ENCODE measurements at places on chromosomes 3 and 15.

GRCh38 chr15:85725564-85725963, 69.2 kb downstream of the KLHL25 start:
- DNase-seq: no peak

GRCh38 chr3:177062052-177062732, 135.1 kb downstream of the TBL1XR1 start:
- DNase-seq: no peak

GRCh38 chr15:27826411-27826810, 272.7 kb downstream of the OCA2 start:
- DNase-seq: no peak

DNA sequence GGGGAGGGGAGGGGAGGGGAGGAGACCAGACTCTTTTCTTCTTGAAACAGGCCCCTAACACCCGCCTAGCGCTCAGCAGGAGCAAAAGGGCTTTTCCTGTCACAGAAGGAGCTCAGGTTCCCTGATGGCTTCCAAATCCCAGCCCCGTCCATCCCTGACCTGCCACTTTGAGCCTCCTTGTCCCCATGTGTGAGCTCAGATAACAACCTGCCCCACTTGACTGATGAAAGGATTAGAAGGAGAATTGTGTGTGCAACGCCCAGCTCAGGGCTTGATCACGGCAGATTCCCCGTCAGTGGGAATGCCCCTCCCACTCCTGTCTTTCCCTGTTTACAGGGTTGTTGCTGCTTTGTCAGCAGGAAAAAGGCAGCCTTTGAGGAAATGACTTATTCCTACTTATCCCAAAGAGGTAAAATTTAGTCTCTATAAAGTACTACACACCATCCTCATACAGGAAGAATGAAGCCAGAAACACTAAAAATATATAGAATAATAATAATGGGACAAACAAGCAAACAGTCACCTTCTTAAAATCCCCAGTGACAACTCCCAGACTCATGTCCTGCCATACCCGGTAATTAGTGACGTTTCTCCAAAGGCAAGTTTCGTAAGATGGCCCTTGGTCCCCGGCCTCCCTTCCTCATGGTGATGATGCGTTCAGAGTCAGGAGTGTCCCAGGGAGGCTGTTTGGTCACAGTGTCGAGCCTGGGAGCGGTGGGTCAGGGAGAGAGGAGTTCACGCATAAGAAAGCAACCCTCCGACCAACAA, 6.1 kb upstream of the LRRC15 start:
- no peak for DNase-seq

DNA sequence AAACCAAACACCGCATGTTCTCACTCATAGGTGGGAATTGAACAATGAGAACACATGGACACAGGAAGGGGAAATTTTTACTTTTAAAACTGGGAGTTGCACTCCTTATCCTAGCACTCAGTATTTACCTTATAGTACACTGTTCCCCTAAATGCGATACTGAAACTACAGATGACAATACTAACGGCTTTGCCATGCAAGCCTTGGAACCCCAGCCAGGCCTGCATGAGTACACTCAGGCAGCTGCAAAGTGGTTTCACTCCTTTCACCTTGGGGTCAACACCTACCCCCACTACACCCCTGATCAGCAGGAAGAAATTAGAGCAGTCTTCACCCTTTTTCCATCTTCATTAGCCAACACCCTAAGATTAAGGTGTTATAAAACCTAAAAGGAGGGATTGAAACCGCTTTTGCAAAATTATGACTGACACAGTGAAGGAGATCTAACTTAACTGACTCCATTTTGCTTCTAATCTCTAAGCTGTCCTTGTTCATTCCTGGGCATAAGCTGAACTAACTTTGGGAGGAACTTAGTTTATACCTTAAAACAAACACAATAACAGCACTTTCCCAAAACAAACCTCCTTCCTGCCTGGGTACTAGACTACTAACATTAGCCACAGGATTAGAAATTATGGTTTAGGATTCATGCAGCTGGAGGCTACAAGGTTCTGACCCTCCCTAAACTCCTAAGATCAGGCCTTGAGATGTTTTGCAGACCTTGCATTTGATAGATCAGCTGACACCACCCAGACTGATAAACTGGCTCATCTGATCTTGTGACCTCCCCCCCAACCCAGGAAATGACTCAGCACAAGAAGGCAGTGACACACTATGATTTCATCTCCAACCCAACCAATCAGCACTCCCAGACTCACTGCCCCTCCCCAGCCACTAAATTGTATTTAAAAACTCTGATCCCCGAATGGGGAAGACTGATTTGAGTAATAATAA, 452.1 kb upstream of the PPP2R3A start:
- no peak for DNase-seq

- no peak for DNase-seq
Measured at GRCh38 chr3:29827756-29828155, 546.9 kb downstream of the RBMS3 start.

GRCh38 chr3:136630915-136631314, 121.3 kb downstream of the STAG1 start:
- DNase-seq: no peak

- DNase-seq: no peak
Measured at GRCh38 chr3:33490641-33491241, 50.5 kb upstream of the UBP1 start.

- DNase-seq: no peak
Measured at GRCh38 chr3:193710286-193711165, 117.5 kb downstream of the OPA1 start.

DNA sequence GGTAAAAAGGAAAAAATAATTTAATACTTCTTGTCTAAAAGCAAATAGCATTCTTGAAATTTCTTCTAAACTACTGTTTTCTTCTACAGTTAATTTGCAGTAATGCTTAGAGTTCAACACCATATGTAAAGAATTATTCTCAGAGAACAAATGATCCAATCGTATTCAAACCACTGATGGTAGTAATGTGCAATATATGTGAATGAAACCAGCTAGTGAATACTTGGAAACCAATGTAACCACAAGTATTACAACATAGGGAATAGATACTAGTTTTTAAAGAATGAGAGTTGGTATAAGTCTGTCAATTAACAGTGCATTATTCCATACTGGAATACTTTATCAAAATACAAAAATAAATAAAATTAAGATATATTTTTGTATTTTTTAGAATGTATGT, 850.0 kb downstream of the DIPK2A start:
- DNase-seq: no peak
